ENCODE measurements at places on chromosomes 4 and X. TPM values are rescaled to one million over a fixed set of nuclear protein-coding genes. Genes with fewer than 3 reads are reported as not detected.

MAMLD1 gene
- 0.85 TPM for total RNA-seq

NPY1R gene
- total RNA-seq: 0.14 TPM

TMPRSS11D gene
- total RNA-seq: not detected

KCTD8 gene
- total RNA-seq: not detected

GAGE13 gene
- total RNA-seq: not detected

CLTRN gene
- 0.28 TPM for total RNA-seq

FSTL5 gene
- total RNA-seq: not detected

All from smooth muscle cell of bladder (primary cell).